ENCODE measurements at places on chromosomes 2 and 18.

- DNase-seq = no peak
Measured at GRCh38 chr2:54949431-54949830, 100.8 kb downstream of the RTN4 start.

- DNase-seq = no peak
Measured at GRCh38 chr2:221488136-221488807, 83.8 kb downstream of the EPHA4 start.

- no peak for DNase-seq
Measured at GRCh38 chr2:28216331-28216730, 176.3 kb upstream of the FOSL2 start.

GRCh38 chr2:201558232-201558631 lies 85.1 kb downstream of the TMEM237 start:
- DNase-seq = no peak

GRCh38 chr2:120236791-120237190 lies 13.6 kb upstream of the TMEM185B start:
- DNase-seq = no peak

GRCh38 chr18:79873449-79874110 lies 75.8 kb downstream of the KCNG2 start:
- DNase-seq = no peak

GRCh38 chr18:51089691-51090090 lies 59.7 kb downstream of the SMAD4 start:
- DNase-seq = no peak

DNA sequence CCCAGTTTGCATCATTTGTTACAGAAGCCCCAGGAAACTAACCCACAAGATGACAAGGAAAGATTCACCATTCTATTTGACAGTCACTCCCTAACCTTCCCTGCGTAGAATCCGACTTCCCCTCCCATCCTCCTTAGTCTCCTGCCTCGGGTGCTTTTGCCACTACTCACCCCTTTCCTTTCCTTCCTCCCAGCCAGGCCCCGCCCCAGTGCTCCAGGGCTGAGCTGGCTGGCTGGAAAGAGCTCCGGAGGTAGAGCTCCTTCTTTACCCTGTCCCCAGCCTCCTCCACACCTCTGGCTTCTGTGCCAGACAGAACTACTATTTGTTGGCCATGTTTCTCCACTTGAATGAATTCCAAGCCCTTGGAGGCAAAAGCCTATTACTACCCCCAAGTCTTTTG lies 317.6 kb upstream of the NCKAP5 start:
- no peak for DNase-seq

- no peak for DNase-seq
Measured at GRCh38 chr2:231037202-231037730, at the start of gene C2orf72. C2orf72 (plus strand) TSS chr2:231037523; CDS start chr2:231037566, 43 bp downstream.

- DNase-seq = no peak
Measured at GRCh38 chr2:45890819-45891218, 239.3 kb downstream of the PRKCE start.

DNA sequence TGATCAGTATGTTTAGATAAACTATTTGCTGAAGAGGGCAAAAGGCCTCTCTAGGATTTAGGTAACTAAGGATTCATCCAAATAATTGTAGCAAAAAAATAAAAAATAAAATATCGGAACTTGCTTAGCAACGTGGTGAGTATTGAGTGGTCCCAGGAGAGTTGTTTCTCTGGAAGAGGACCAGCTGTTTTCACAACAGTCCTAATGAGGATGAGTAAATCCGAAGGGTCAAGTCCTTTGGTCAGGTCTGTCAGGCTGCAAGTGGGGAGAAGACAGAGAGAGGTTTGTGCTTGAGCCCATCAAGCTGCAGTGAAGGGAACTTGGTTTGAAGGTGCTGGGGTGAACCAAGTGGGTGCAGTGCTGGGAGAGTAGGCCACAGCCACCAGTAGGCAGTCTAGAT lies 539.2 kb downstream of the SLC4A3 start:
- no peak for DNase-seq

- no peak for DNase-seq
Measured at GRCh38 chr2:125386074-125386473, 1269.9 kb upstream of the GYPC start.

GRCh38 chr2:26245810-26246209 lies 1.1 kb downstream of the HADHB start:
- no peak for DNase-seq

DNA sequence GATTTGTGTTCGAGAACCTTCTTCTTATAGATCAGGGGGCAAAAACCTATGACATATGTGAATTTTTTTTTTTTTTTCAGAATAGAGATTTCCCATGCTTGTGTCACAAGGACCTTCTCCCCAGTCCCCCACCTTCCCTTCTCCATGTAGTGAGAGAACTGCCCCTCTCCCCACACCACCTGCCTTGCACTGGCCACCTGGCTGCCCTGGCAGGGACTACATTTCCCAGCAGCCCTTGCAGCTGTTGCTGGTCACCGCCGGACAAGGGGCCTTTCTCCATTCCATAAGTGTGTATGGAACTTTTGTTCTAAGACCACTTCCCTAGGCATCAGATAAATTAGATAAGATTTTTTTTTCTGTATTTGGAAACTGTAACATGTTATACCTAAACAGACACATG lies 22.2 kb downstream of the MBP start:
- no peak for DNase-seq

DNA sequence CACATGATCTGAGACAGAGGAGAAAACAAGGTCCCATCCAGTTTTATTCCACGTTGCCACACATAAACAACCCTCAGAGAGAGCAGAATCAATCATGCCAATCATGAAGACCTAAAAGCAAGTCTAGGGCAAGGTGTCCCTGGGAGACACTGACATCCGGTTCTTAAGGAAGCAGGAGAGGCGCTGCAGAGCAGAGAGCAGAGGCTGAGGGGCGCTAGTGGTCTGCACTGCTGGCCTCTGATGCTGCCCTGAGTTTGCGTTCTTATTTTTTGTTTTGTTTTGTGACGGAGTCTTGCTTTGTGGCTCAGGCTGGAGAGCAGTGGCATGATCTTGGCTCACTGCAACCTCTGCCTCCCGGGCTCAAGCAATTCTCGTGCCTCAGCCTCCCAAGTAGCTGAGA lies 83.3 kb downstream of the SMIM21 start:
- no peak for DNase-seq

DNA sequence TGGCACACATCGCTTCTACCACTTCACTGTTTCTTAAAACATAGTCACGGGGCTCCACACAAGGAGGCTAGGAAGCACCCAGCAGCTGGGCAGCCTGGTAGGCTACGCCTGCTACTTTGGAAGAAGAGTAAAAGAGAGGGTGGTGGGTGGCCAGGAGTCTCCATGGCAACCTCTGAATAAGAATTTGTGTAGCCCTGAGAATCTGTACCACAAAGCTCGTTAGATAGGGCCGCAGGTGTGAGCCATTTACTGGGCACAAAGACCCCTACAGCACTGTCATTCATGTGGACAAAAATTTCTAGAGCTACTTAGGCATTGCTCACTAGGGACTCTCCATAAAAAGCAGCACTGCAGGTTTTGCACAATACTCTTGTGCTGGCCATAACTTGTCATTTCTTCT lies 166.4 kb upstream of the MSH6 start:
- no peak for DNase-seq

GRCh38 chr2:159953136-159953823 lies 109.1 kb downstream of the PLA2R1 start:
- DNase-seq = no peak

GRCh38 chr2:17328161-17328560 lies 190.1 kb downstream of the RAD51AP2 start:
- DNase-seq = no peak

- no peak for DNase-seq
Measured at GRCh38 chr18:28771849-28772248, 594.9 kb upstream of the CDH2 start.

- DNase-seq = no peak
Measured at GRCh38 chr2:137138263-137138662, 372.9 kb downstream of the THSD7B start.

All from effector memory CD4-positive, alpha-beta T cell (primary cell).